ENCODE measurements at places on chromosomes 12 and 14.

- no peak for DNase-seq
These were observed 177.6 kb downstream of the RIMBP2 start for GRCh38 chr12:130538343-130539095.

DNA sequence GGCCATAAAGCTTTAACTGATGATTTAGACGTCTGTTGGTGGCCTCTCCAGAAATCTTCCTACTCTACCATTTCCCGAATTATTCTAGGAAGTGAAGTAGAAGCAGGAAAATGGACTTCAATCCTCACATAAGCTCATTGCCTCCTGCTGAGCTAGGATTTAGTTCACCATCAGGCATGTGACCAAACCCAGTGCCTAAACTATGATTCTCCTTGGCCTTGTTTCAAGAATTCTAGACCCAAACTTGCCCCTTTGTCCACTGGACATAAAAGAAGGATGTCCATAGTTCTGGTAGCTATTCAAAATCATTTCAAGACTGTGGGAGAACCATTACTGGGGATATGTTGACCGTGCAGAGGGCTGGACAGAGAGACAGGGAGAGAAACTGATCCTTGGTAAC lies 105.8 kb downstream of the C12orf50 start:
- DNase-seq, result no peak

DNA sequence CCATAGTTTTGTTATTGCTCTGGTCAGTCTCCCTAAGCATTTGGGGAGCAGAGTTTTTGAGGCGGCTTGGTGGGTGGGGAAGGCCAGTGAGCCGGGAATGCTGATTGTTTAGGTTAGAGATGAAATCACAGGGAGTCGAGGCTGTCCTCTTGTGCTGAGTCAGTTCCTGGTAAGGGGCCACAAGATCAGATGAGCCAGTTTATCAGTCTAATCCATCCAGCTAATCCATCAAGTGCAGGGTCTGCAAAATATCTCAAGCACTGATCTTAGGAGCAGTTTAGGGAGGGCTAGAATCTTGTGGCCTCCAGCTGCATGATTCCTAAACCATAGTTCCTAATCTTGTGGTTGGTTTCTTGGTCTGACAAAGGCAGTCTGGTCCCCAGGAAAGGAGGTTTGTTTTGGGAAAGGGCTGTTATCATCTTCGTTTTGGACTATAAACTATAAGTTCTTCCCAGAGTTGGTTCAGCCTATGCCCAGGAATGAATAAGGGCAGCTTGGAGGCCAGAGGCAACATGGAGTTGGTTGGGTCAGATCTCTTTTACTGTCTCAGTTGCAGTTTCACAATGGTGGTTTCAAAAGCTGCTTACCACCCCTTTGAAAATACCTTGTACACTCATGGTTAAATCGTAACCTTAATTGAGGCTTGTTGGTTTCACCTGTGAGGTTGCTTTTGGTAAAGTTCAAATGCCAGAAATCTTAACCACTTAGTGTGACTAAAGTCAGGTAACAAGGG lies 33.6 kb upstream of the HIGD1C start:
- DNase-seq, result no peak

DNA sequence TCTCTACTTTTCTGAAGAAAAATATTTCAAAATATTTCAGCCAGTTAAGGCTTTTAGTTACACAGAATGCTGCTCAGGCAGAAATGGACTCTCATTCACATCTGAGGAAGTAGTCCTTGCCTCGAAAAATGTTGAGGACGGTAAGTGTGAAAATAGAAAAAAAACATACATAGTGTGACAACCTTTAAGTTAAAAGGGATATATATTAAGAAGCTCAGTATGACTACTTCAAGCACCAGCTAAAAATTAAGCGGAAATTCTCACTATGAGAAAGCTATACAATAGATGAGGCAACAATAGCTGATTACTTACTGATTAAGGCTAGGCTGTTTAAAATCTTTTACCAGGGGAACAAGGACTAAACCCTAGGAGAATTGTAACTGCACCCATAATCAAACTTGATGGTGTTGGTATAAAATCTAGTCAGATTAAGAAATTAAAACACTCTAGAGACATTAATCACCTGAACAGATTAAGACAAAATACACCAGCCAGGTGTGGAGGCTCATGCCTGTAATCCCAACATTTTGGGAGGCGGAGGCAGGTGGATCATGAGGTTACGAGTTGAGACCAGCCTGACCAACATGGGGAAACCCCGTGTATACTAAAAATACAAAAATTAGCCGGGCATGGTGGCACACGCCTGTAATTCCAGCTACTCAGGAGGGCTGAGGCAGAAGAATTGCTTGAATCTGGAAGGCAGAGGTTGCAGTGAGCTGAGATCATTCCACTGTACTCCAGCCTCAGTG lies 53.9 kb downstream of the HNRNPC start:
- no peak for DNase-seq

GRCh38 chr12:257521-258321 lies 4.9 kb downstream of the SLC6A13 start:
- no peak for DNase-seq

Data from progenitor cell of endocrine pancreas (in vitro differentiated cells).